ENCODE measurements at places on chromosomes 2 and 18.

- DNase-seq: no peak
Observed at GRCh38 chr2:102057502-102058292, 65.9 kb downstream of the IL1R2 start.

DNA sequence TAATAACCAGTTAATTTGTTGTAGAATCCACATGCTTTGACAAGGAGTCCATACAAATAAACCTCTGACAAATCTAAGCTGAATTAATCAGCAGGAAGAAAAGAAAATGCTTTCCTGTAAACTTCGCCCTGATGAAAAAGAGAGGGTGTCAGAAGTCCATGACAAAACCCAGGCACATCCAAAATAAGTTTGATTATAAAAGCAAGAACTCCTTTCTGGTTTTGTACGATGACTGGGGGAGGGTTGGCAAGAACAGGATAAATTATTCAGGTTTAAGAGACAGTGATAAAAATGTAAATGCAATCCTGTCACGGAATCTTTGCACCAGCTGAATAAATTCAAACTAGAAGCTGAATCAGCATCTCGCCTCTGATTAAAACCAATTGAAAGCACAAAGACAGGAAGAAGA, 469.2 kb upstream of the TNP1 start:
- DNase-seq: no peak

DNA sequence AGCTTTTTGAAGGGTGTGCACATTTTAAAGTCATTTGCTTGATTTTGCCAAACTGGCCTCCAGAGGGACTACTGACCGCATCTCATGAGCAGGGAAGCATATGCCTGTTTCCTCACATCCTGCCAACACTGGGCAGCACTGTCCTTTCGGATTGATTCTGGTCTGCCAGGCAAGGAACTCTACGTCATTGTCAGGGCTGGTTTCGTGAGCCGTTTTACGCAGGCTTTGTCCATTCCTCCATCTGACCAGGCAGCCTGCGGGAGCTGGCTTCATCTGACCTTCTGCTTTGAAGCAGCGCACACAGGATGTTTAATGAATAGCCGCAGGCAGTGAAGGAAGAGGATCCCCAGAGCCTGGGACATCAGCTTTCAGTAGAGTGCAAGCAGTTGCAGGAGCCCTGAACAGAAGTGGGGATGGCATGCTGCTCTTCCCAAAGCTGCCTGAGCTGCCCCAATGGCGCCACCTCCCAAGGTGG, 46.3 kb upstream of the SEMA4C start:
- no peak for DNase-seq

- DNase-seq: no peak
Observed at GRCh38 chr2:121303531-121304263, 18.7 kb upstream of the TFCP2L1 start.

GRCh38 chr2:88232074-88232782, 62.1 kb downstream of the THNSL2 start:
- no peak for DNase-seq

DNA sequence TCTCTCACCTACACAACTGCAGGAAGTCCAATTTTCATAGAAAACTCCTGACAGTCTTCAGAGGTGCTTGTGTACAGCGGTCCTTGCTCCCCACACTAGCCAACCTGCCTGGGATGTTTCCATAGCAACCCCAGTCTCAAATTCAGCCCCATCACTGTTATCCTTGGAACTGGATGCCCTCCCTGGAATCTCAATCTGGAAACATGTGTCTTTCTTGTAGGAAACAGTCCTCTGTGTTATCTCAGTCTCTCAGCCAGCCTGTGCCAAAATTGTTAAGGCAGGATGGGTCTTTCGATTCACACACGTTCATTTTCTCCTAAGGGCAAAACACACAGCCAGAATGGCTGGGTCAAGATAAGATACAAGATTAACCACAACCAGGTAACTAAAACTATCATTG, 295.5 kb upstream of the RND3 start:
- DNase-seq: no peak

- no peak for DNase-seq
Observed at GRCh38 chr2:152031747-152032306, 67.0 kb downstream of the CACNB4 start.

DNA sequence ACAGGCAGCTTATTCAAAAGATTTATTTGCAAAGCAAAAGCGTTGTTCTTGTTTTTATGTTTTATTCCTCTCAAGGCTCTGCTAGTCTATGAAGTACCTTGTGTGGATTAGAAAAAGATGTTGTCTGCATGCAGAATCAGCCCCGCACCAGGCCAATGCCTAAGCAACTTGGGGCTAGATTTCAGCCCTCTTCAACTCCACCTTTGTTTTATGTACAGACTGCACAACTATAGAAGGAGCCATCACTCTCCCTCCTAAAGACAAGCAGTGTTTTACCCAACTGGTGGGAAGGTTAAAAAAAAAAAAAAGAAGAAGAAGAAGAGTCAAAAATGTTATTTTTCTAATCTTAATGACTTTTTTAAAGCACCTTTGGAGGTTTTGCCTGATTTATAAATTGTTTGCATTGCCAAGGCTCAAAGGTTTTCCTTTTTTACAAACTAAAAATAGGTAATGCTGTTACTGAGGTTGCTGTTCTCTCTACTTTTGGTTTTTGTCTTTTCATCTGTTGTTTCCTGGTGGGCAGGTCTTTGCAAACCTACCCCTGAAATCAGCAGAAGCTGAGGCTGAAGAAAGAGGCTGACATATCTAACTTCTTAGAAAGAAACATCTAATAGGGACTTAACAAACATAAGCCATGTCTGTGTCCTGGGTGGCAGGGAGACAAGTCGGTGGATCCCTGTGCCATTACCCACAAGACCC, 164.0 kb downstream of the SLC39A10 start:
- DNase-seq: no peak

- no peak for DNase-seq
Observed at GRCh38 chr2:38394041-38394440, 17.0 kb upstream of the ATL2 start.

DNA sequence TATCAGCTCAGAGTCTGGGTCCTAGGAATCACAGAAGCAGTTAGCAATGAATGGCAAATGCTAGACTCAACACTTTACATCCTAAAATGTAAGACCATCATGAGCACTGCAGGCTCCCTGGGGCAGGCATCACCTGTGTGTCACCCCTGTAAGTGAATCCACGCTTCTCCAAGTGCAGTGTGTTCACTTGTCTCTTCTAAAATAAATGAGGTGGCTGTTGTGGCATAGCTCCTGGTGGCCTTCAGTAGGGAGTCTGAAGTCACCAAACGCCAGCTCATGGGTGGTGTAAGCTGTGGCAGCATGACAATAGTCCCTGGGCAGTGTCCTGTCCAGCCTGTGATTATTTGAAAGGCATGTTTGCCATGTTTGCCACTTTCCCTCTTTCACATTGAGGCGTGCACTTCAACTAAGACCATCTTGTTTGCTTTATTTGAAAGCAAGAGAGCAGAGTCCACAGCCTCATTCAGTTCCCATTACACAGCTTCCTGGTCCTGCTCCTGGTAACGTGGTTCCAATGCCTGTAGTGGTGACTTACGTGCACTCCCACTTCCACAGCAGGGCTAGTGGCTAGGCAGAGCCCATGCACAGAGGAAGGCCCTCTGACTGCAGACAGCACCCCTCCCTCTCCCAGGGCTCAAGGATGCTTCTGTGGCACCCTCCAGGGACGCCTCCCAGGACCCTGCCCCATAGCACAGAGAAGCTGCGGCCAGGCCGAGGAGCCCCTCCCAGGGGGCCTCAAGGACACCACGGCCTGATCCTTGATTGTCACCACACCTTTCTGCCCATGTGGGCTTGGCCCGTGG, 24.3 kb downstream of the COA5 start:
- no peak for DNase-seq

DNA sequence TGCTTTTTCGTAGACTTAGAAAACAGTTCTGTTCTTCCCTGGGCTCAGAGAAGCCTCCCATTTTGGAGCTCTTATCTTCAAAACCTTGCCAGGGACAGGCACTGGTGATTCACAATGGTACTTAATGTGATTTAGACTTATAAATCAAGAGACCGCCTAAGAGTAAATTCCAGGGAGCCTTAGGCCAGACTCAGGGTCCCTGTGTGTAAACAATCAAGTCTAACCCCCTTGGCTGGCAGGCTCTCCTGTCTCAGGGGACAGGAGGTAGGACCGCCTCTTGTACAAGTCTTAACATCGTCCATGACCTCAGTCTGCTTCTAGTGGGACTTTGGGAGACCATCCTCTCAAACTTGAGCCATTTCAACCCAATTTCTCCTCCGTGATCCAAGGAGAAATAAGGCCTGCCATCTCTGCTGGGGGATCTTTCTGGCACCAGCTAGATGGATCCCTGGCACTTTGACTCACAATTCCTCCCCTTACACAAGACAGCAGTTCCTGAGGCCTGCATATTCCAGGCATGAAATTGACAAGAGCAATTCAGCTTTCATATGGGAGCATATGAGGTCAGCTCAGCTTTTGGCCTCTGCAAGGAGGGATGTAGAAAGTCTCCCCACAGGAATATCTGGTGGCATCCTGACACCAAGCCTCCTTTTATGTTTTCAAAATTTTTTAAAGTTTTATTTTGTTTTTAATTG, 487.0 kb downstream of the TNS1 start:
- DNase-seq: no peak

- DNase-seq: no peak
Observed at GRCh38 chr2:121489284-121489683, 41.4 kb upstream of the RNU4ATAC start.

DNA sequence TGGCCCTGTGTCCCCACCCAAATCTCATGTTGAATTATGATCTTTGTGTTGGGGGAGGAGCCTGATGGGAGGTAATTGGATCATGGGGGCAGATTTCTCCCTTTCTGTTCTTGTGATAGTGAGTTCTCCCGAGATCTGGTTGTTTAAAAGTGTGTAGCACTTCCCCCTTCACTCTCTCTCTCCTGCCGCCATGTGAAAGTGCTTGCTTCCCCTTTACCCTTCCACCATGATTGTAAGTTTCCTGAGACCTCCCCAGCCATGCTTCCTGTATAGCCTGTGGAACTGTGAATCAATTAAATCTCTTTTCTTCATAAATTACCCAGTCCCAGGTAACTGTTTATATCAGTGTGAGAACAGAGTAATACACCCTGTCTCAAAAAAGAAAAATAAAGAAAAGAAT, 25.5 kb downstream of the LRRFIP1 start:
- DNase-seq: no peak

GRCh38 chr2:181998041-181998835, 12.6 kb downstream of the PPP1R1C start:
- DNase-seq: no peak

DNA sequence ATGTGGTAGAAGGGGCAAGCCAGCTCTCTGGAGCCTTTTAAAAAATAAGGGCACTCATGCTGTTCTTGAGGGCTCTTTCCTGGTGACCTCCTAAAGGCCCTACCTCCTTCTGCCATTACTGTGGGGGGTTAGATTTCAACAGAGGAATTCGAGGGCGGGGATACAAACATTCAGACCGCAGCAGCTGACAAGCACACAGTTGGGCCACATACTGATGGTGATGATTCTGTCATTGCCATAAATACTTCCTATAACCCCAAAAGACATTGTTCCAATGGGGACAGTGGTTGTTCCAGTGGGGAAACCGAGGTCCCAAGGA, 67.0 kb downstream of the TSHZ1 start:
- no peak for DNase-seq

DNA sequence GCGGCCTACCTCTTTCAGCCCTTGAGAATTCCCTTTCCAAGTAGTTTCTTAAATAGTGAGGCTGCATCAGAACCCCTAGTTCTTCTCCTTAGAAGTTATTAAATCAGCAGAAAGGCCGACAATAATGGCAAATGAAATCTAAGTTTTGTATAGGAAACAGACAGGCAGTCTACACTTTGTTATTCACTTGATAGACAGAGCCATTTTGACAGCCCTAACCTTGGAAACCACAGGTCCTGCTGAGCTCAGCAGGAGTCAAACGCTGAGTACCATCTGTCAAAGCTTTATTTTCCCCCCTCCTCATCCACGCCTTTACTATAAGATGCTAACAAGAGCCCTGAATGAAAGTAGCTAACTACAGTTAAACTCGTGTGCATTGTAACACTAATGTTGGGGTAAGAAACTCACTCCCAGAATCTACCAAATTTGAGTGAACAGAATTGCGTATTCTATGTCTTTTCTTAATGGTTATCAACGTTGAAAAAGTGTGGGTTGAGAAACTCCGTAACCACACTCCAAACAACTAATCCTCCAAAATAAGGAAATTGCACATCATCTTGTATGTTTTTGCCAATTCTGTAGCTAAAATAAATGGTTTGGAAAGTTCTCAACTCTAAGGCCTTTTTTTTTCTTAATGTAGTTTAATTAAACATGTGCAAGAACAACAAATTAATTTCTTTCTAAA, 90.6 kb upstream of the EFEMP1 start:
- no peak for DNase-seq

DNA sequence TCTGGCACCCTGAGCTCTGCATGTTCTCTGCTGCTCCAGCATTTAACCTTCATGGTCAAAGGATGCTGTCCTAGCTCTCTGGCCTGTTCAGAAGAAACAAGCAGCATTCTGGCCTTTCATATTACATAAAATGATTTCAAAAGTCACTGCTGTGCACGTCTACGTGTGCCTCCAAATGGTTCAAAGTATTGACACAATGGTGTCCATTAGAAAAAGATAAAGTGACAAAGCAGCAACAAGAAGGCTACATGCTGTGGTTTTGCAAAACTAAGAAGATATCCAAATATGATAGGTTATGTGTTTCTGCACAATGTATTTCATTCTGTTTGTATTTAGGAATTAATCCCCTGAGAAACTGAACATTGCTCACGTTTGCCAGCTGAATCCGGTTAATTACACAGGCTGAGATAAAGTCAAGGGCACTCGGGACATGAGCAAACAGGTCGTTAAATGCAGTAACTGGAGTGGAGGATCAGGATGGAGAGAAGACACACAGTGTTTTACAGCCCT, 258.5 kb downstream of the DOK6 start:
- no peak for DNase-seq

DNA sequence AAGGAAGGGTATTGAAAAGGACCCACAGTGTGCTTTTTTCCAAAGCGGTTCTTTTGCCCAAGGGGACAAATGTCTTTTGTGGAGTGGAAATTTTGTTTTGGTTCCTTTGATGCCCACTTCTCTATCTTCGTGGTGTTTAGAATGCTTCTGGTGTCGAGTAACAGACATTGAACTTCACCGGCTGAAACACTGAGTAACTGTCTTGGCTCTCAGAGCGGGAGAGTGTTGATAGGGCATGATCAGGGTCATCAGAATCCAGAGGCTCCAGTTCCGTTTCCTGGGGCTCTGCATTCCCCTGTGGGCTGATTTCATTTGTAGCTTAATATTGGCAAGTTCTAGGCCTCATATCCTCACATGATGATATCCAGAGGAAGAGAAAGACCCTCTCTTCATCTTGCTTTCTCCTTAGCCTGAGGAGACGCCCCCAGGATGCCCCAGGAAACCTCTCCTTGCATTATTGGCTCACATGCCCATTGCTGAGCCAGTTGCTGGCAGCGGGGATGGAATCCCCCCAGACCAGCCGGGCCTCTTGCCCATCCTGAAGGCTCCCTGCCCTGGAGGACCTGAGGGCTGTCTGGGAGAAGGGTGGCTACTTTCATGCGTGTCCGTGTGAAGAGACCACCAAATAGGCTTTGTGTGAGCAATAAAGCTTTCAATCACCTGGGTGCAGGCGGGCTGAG, 27.9 kb upstream of the AGFG1 start:
- DNase-seq: no peak

DNA sequence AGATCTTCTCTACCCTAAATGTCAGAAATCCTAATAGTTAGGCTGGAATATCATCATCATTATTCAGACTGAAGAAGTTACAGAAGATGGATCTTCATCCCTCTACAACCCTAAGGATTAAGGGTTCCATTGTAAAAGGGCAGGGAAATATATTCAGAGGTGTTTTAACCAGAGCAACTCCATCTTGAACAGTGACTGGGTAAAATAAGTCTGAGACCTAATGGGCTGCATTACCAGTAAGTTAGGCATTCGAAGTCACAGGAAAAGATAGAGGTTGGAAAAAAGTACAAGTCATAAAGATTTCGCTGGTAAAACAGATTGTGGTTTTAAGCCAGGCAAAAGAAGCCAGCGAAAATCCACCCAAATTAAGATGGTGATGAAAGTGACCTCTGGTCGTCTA, 968.7 kb downstream of the CNTNAP5 start:
- no peak for DNase-seq

Data from stimulated activated CD4-positive, alpha-beta T cell treated with anti-CD3 and anti-CD28 coated beads, Interleukin-15, amount 100 ng/mL, for 1 hour (primary cell).